Progenitor cell of endocrine pancreas (in vitro differentiated cells): ENCODE measurements at places on chromosomes 5 and 9. TPM values are rescaled to one million over a fixed set of nuclear protein-coding genes. Genes with fewer than 3 reads are reported as not detected.

The FBXL7 gene
- 14.8 and 15.4 TPM in 2 replicates for total RNA-seq

DNA sequence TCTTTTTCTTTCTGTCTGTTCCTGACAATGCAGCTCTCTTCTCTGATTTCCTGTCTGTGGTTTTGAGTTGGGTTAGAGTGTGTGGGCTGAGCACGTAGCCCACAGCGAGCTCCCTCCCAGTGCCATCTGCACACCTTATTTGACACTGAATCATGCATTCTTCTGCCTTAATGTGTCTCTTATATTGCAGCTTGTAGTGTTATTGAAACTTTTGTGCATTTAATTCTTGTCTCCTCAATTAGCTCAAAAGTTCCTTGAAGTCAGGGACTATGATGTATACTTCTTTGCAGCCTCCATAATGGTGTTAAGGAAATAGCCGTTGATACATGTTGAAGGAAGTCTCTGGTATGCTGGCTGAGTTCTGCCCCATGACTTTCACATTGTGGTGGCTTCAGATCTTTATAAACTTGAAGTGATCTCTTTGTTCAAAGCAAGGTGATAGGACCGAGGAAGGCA, 576.2 kb upstream of the CLINT1 start:
- no peak for DNase-seq

DNA sequence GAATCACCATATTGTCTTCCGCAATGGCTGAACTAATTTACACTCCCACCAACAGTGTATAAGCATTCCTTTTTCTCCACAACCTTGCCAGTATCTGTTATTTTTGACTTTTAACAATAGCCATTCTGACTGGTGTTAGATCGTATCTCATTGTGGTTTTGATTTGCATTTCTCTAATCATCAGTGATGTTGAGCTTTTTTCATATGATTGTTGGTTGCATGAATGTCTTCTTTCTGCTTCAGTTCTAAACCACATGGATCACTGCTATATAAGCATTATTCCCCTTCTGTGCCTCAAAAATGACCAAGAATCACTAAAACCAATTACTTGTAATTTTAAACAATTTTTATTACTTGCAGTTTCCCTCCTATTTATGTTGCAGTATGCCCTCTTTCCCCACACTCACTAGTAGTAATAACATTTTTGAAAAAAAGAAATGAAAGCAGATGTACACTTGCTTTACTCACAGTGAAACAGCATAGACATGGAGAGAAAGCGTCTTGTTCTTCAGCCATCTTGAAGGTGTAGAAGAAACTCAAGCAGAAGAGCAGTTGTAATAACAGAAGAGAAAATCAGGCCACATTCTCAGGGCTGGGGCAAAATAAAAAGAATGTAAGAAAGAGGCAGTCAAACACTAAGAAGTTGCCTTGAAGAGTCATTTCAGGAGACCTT, 4.5 kb upstream of the TMEM252 start:
- DNase-seq: no peak

DNA sequence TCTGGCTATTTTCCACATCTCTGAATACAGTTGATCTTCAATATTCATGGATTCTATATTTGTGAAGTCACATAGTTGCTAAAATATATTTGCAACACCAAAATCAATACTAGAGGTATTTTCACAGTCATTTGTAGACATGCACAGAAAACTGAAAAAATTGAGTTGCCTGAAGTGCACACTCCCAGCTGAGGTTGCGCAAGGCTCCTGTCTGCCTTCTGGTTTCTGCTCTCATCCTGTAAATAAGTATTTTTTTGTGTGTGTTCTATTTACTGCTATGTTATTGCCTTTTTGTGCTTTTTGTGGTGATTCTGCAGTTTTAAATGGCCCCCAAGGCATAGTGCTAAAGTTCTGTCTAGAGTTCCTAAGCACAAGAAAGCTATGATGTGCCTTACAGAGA, 371.1 kb upstream of the GRAMD2B start:
- no peak for DNase-seq

GRCh38 chr5:32251871-32252458, 60.8 kb downstream of the MTMR12 start:
- DNase-seq: no peak

DNA sequence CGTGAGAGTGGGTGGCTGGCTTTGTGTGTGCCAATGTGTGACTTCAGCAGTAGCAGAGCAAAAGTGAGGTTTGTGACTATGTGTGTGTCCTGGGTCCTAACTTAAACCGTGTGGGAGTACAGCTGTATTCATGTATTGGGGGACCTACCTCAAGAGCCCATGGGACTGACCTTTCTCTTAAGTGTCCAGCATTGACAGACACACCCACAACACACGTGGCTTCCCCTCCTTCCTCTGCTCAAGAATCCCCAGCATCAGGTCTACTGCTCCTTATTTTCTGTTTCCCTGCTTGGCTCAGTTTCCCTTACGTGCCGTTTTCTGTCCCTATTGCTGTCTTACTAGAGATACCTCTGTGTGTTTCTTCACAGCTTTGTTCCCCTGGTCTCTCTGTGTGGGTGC, 616 bp downstream of the IL11RA start:
- DNase-seq: no peak

The RXFP3 gene
- total RNA-seq: not detected in 2 replicates

- no peak for DNase-seq
Measured at GRCh38 chr9:89975630-89976029, 370.8 kb downstream of the GADD45G start.

The NDOR1 gene
- total RNA-seq: 35.1 and 37.4 TPM in 2 replicates

GRCh38 chr5:32642276-32643002, 57.1 kb downstream of the SUB1 start:
- DNase-seq: no peak

DNA sequence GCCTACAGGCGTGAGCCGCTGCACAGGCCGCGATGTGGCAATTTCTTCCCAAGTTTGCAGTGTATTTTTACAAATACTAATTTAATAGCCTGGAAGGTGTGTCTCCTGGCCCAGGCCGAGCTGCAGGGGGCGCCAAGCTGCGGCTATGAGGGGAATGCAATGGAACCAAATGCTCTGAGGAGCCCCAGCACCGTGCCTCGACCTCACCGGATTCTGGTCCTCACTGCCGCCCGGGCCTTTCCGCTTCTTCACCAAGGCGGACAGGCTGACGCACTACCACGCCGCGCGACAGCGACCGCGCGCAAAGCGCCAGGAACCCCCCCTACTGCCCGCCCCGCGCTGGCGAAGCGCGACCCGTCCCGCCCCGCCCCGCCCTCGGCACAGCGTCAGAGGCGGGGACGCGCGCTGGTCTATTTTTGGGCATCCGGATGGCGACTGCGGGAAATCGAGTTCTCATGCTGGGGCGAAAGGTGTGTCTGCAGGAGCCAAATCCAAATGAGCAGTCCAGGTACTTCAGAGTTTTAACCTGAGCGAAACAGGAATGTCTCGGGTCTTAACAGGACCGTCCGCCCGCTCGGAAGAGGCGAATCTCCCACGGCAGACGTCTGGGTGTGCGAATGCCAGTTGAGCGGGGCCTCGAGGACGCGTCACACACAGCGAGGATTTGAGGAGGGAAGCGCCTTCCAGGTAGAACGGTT, 31.7 kb upstream of the PRXL2C start:
- peak; percentile 55 for DNase-seq

DNA sequence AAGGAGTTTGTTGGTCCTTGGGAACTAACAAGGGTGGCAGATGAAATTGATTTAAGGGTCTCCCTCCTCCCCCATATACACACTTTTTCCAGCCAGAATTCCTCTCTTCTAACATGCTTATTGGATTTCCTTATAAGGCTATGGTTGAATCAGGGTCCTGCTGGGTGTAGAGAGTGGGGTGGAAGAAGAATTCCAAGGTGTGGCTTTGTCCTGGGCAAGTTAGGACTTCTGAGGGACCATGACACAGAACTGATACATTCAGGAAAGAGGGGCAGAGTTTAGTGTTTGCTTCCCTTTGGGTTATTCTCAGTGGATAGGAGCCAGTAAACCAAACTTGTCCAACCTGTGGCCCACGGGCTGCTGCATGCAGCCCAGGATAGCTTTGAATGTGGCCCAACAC, 116.5 kb downstream of the SNX18 start:
- DNase-seq: no peak
